ENCODE measurements at places on chromosomes 12 and 14.

GRCh38 chr14:33323979-33324378 is 385.3 kb downstream of the NPAS3 start:
- no peak for DNase-seq

DNA sequence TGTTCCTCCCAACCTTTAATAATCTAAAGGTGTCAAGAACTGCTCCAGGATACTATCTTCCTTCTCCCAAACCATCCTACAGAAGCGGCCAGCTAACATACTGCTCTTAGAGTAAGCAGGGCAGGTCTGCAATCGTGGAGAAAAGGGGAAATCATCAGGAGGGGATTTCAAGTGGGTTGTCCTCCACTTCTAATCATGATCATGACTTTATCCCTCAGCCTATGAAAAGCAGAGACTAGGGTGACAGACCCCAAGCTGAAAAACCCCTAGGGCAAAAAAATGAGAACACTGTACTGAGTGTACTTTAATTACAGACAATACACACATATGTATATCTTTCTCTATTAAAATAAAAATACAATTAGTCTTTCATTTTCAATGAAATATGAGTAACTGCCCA is 13.9 kb downstream of the DUSP16 start:
- no peak for DNase-seq

GRCh38 chr12:6279256-6279628 is 31.2 kb upstream of the PLEKHG6 start:
- DNase-seq = no peak

DNA sequence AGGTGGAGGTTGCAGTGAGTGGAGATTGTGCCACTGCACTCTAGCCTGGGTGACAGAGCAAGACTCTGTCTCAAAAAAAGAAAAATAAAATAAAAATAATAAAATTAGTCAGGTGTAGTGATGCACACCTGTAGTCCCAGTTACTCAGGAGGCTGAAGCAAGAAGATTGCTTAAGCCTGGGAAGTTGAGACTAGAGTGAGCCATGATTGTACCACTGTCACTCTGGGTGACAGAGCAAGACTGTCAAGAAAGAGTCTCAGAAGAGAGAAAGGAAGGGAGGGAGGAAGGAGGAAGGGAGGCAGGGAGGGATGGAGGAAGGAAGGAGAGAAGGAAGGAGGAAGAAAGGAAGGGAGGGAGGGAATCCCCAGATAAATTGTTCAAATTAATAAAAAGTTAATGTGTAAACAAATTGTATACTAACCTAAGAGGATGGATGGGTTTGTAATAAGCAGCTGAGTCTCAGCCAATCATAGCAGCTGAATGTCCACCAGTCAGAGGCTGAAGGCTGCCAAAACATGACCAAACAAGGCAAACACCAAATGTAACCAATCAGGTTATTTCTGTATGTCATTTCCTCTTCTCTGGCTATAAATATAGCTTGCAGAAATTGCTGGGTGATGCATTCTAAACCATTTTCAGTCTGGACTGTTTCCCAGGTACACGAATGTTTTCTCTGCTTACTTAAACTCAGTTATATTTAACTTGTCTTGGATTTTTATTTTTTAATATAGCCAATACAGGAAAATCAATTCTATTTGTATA is 6.1 kb upstream of the CDCA4 start:
- DNase-seq = no peak

GRCh38 chr12:5201554-5202218 is 158.0 kb downstream of the KCNA5 start:
- peak; percentile 57 for DNase-seq

DNA sequence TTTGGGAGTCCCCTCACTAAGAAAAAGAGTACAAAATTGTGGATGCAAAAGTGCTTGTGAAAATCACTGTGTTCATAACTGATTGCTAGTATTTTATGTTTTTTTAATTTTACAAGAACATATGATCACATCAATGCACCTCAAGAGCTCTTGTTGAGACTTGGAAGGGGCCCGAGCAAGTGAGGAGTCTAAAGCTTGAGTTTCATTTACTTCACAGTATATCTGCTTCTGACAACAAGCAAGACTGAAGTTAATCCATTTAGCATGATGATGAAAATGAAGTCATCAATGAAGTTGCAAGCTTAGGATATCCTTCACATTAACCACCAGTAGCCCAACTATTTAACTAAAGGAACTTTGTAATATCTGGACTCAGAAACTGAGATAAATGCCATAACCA is 182.5 kb upstream of the DIO2 start:
- no peak for DNase-seq

DNA sequence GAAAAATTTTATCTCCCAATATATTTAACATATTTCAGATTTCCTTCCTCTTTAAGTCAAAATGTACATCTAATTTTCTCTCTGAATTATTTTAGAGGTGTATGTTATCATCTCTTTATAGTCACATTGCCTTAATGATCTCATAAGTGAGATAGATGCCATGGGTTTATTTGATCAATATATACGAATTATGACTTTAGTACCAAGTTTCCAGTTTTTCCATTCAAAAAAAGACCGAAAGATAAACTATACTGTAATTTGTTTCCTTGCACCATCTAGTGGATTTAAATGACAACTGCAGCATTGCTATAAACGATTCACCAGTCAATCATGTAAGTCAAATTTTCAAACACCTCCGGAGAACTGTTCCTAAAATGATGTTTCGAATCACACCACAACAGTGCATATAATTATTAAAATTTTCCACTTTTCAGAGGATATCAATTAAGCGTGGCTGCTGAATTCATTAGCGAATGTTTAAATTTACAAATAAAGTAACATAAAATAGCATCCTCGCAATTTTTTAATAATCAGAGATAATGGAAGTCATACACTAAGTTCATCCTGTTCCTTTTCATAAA is 419 bp upstream of the ATXN7L3B start:
- peak; percentile 48 for DNase-seq

DNA sequence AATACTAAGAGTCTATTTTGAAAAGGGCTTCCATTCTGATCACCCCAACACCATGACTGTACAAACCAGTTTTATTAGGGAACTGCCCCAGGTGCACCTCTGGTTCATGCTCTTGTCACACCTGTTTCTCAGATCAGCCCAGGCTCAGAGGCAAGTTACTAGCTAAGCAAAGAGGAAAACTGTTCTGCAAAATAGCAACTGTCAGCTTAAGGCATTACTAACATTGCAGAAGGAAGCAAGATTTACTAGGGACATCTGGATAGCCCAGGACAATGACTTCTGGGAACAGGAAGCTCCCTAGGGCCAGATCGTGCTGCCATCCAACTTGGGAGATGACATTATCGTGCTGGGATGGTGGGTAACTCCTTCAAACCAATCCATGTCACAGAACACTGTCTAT is 30.1 kb downstream of the ANAPC7 start:
- DNase-seq = no peak

GRCh38 chr12:14384783-14385638 is 19.5 kb downstream of the ATF7IP start:
- DNase-seq = peak; percentile 87

GRCh38 chr14:103198131-103199105 is 75.2 kb downstream of the TNFAIP2 start:
- peak; percentile 44 for DNase-seq

- DNase-seq = peak; percentile 59
Measured at GRCh38 chr12:93699271-93700145, 22.3 kb downstream of the CRADD start.

DNA sequence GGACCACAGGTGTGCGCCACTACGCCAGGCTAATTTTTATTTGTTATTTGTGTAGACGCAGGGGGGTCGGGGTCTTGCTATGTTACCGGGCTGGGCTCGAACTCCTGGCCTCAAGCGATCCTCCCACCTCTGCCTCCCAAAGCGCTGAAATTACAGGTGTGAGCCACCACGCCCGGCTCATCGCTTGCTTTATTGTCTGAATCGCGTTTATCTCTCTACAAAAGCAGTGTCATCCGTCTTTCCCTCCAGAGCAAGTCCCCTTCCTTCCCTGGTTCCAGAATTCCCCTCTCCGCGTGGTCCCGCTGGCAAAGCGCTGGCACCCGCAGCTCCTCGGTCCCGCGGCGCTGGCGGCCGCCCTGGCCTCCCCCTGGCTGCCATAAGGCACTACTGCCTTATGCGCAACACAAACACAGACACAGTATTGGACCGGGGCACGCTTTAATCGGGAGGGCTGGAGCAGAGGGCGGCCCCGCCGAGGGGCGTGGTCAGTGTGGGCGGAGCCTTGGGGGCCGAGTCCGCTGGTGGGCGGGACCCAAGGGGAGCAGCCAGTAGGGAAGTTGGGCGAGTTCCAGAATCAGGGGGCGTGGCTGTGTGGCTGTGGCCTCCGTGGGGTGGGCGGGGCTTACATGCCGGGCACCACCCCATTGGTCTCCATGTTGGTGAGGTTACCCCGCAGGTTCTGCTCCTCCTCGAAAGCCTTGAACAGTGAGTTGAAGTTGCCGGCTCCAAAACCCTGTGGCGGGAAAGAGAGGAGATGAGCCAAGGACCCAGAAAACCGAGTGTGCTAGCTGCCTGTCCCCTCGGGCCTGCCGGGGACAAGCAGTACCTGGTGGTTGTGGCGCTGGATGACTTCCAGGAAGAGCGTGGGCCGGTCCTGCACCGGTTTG is 19.3 kb downstream of the HPD start:
- peak; percentile 96 for DNase-seq

DNA sequence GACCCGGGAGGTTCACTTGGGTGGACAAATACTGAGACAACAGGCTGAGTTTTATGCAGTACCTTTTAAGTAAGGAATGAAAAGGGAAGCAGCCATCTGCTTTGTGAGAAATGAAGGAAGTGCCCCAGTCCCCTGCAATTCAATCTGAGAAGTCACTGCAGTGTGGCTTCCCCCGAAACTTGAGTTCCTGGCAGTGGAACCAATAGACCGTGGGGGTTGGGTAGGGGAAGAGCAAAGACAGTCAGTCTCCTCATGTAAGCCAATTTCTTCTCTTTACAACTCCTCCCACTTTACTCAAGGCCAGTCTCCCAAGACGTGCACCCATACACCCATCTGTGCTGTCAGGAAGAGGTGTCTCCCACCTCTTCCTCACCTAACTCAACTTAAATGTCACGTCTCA is 206.5 kb downstream of the BCAT1 start:
- DNase-seq = no peak

DNA sequence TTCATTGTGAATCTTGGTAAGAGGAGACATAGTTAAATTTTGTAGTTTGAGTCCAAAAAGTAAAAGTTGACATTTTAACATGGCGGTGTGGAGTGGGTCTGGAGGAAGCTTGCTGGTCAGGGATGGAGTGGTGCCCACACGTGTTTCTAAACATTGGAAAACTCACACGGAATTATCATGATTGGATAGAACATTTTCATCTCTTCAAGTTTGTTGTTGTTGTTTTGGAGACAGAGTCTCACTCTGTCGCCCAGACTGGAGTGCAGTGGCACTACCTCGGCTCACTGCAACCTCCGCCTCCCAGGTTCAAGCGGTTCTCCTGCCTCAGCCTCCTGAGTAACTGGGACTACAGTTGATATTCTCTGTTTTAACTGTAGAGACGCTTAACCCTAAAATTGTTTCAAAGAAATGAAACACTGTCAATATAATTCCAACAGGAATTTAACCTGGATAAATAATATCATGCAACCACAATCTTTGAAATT is 502 bp upstream of the MBIP start:
- no peak for DNase-seq

DNA sequence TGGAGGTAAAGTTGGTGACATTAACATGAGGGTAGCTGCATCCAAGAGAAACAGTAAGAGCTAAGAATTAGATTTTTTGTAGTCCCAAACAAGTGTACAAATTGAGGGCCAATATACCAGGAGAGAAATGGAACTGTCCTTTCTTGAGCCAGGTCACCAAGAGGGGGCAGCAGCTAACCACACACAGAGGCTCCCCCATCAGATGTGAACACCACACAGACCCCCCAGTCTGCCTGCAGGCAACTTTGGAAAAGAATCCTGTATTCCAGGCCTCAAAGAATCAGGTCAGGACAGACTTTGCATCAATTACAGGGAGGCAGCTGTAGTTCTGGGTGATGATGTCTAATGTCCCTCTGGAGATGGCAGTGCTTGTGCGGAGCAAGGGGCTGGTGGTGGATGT is 77.9 kb downstream of the SPTB start:
- DNase-seq = no peak

DNA sequence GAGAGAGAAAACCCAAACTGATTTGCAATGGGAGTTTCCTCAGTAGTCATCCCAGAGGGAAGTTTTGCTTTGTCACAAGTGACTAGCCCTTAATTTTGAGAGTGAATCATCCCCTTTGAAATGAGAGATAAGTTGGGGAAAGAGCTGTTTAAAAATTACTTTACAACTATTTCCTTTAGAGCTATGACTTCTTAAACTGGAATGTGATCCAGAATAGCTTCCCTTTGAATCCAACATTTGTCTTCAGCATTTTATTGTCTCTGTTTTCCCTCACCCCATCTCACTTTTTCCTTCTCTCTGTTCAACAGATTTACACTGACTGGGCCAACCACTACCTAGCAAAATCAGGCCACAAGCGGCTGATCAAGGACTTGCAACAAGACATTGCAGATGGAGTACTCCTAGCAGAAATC is 109.3 kb downstream of the NAV3 start:
- DNase-seq = peak; percentile 82

GRCh38 chr14:103628221-103628683 is 759 bp upstream of the KLC1 start:
- no peak for DNase-seq

DNA sequence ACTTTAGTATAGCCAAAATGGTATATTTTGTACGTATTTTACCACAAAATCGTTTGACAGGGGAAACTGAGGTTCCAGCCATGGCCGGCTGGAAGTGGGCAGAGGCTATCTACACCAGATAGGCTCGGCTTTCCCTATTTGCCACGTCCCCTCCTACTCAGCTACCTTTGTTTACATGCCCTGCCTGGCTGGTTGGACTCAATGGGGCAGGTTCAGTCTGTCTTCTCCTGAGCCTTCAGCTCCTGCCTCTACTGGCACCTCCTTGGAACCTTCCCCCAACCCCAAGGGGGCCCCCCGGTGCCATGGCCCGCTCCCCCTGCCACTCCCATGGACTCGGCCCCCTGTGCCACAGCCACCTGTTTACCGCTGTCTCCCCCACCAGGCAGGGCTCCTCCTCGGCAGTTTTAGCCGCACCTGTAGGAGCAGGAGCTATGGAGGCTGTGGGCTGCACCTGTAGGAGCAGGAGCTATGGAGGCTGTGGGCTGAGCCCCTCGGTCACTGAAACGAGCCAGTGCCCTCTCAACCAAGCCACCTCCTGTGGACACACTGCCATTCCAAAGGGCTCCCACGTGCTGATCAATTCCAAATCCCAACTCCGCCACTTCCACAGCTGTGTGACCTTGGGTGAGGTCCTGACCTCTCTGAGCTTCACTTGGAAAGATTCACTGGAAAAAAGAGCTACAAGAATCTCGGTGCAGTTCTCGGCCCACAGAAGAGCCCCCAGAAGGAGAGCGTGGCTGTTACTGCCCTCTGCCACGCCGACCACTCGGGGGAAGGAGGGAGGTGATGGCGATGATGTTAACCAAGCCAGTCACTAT is 62.2 kb downstream of the NCOR2 start:
- DNase-seq = no peak

- DNase-seq = no peak
Measured at GRCh38 chr14:89036371-89036770, 211.9 kb downstream of the TTC8 start.

- DNase-seq = peak; percentile 73
Measured at GRCh38 chr12:105212438-105212837, 23.5 kb downstream of the APPL2 start.
